Left ventricle myocardium superior (tissue), 1 donor: ENCODE measurements at places on chromosomes 13 and 19. TPM values are rescaled to one million over a fixed set of nuclear protein-coding genes. Genes with fewer than 3 reads are reported as not detected.

The FCGBP gene
- total RNA-seq: 13.0 TPM

DNA sequence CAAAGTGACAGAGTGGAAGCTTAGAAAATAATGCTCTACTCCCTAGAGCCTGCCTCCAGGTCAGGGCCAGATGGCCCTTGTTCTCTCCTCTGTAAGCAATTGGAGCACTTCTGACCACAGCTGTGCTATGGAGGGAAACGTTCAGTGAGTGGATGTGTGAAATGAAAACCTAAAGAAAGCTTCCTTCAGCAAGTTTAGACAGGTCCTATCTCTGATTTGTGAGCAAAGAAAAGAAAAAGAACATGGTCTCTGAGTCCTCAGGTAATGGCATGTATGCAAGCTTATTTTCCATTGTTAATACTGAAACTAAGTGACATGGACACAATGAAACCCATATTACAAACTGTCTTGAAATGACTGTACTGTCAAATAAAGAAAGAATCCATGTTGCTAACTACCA, 1486.8 kb downstream of the EFNB2 start:
- DNase-seq: no peak

- no peak for DNase-seq
Measured at GRCh38 chr13:41554626-41555386, 97.5 kb downstream of the RGCC start.

DNA sequence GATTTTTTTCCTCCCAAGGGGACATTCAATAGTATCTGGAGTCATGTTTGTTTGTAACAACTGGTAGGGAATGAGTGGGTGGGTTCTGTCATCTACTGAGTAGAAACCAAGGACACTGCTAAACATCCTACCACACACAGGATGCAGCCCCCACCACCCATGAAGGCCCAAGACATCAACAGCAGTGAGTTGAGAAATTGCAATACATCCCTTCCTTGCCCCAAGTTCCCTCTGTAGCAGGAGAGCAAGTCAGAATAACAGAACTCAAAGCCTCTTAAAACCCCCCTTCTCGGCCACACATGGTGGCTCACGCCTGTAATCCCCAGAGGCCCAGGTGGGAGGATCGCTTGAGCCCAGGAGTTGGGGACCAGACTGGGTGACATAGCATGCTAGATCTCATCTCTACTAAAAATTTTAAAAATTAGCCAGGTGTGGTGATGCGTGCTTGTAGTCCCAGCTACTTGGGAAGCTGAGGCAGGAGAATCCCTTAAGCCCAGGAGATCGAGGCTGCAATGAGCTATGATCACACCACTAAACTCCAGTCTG, 2.4 kb upstream of the CYP2F1 start:
- DNase-seq: no peak

GRCh38 chr19:35171730-35172129, 17.2 kb downstream of the FXYD5 start:
- no peak for DNase-seq

- no peak for DNase-seq
Measured at GRCh38 chr19:44260695-44261446, 1.2 kb downstream of the ZNF233 start.
